ENCODE measurements at places on chromosomes 3 and 15.

- DNase-seq: peak; percentile 31
These were observed 11.0 kb downstream of the PARP16 start for GRCh38 chr15:65275728-65276126.

DNA sequence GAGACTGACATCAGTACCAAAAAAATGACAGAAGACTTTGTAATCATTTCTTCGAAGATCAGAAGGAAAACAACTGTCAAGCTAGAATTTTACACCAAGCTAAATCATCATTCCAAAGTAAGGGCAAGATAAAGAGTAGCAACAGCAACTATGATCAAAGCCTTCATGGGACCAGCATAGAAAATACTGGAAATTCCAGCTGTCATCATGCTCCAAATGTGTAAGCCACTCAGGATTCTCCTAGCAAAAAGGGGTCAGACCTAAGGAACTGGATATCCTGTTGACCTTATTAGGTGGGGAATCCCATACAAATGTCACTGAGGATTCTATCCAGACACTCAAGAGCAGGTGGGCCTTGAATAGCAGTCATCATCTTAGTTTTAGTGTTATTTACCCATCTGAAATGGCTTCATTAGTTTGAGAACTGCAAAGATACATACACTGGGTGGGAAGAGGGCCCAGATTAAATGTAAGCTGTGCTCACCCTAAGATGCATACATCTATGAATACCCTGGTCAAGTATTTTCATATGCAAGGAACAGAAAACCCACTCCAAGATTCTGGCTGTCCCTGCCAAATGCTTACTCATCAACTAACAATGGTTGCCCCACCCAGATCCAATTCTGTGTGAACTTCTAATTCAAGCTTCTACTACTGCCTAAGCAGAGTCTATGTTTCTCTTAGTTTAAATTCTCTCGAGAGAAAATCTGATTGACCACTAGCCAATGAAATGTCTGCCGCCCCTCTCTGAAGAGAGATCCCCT lies 33.5 kb downstream of the CLDN18 start:
- DNase-seq: peak; percentile 77

GRCh38 chr15:40240619-40241221 lies 1.9 kb downstream of the PAK6 start:
- DNase-seq: no peak

DNA sequence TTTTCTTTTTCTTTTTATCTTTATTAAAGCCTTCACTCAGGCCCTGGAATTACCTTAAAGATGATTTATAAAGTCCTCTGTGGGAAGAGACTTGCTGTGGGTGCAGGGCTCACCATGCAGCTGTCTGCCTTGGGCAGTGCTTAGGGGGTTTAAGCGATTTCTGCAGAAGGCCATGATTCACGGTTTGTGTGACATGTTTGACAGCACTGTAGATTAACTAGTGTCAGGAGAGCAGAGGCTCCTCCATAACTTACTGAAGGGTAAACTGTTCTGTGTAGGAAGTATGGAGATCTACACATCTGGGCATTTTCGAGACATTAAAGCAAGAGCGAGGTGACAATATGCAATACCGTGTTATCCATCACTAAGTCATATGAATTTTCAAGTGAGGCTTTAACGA lies 137.7 kb downstream of the LRIG1 start:
- DNase-seq: no peak

DNA sequence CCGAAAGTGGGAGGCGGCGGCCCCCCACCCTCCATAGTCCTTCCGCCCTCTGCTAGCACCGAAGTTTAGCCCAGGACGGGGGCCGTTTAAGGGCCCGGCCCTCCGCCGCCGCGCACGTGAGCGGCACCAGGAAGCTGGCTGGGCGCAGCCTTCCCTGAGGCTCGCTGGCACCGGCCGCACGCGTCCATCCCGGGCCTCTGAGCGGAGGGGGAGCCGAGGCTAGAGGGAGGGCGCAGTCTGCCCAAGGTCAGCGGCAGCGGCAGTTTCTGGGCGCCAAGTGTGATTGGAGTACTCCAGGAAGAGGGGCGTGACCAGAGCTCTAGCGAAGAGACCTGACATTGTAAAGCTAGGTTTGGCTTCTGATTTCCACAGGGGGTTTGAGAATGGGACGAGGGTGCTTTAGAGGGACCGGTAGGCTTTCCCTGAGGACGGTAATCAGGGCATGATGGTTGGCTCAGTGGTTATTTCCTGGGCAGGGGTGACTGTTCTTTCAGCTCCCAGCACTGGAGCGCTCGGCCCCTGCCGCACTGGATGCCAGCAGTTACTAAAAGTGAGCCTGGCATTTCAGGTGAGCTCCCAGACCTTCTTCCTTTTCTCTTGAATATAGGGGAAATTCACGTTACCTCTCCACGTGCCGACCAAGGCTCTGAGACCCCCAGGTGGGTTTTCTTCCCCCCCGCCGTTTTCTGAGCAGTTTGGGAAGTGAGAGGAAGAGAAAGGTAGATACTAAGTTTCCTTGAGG lies 853 bp downstream of the TEX264 start:
- DNase-seq: peak; percentile 58

- DNase-seq: peak; percentile 80
These were observed 68.2 kb downstream of the CD200R1L start for GRCh38 chr3:112778353-112778948.

GRCh38 chr3:124928333-124929202 lies 6.0 kb downstream of the MUC13 start:
- peak; percentile 53 for DNase-seq

DNA sequence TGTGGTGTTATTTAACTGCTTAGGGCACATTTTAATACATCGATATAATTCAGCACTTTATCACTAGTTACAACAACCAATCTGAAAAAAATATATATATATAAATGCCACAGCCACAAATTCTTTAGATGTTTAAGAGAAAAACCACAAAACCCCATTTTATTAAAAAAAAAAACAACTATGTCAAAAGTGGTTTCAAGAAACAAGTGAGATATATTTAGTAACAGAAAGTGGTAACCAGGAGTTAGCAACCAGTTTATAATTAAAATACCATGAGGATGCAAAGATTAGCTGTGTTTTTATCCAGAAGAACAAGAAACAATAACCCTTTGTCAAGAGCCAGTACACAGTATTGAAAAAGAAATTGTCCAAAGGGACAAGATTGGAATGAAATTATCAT lies 14.8 kb upstream of the DIPK2A start:
- DNase-seq: no peak

GRCh38 chr3:177262396-177262795 lies 65.1 kb upstream of the TBL1XR1 start:
- DNase-seq: no peak

GRCh38 chr15:80640531-80641121 lies 54.5 kb upstream of the ABHD17C start:
- no peak for DNase-seq

- DNase-seq: no peak
These were observed 188.3 kb upstream of the THBS1 start for GRCh38 chr15:39392469-39393047.

- peak; percentile 30 for DNase-seq
These were observed 5.0 kb downstream of the FAM219B start for GRCh38 chr15:74901612-74902063.
